ENCODE measurements at places on chromosomes 3 and 15.
A peak's percentile ranks its signal among the peaks of the same experiment; 100 is the strongest.

DNA sequence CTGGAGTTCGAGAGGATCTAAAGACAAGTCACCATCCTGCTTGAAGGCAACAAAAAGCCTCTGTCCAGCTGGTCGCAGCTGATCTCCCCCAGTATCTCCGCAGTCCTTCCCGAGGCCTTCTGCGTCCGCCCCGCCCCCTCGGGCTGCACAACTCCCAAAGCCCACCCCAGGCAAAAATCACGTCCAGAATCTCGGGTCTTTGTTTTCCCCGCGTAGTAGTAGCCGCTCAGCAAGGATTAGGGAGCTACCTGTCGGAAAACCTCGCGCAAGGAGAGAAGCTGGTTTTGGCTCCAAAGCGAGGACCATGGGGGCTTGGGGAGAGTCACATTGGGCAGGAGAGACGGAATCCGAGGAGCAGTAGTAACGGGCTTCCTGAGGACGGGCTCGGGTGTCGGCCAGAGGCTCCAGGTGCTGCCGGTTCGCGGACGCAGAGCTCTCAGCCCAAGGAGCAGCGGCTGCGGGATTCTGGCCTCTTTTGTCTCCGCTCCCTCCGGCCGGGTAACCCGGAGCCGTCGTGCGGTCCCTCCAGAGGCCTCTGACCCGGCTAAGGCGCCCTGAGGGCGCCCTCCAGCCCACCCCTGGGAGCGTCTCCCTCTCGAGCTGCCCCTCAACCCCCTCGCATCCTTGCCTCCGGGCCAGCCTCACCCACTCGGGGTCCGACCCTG, 401 bp downstream of the ZSCAN29 start:
- no peak for DNase-seq

GRCh38 chr3:150747886-150748683, 14.9 kb downstream of the SIAH2 start:
- DNase-seq, result peak; percentile 29

GRCh38 chr3:53258600-53259426, 3.0 kb upstream of the TKT start:
- DNase-seq, result no peak

DNA sequence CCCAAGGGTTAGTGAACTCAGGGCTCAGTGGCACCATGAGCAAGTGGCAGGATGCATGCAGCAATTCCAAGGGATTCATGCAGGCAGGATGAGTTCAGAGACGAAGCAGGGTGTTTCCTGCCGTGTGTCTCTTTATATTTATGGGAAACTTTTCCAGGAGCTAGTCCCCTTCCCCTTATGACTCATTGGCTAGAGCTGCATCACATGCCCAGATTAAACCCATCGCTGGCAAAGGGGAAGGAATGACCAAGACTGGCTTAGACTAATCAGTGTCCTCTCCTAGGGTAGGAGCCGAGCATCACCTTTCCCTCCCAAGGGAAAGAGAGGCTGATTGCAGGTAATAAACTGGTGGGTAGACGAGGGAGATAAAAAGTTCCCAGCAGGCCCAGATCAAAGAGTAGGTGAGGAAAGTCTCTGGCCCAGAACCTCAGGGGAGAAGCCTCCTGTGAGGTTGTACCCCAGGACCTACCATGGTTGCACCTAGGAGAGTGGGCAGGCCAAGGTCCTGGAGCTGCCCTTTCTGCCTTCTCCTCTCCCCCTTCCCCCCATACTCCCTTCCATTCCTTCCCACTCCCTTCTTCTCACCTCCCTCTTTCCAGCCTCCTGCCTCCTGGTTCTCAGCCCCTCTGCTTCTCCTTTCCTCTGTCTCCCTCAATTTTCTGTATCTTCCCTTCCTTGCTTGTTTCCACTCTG, 67.8 kb upstream of the ITGA11 start:
- no peak for DNase-seq

- no peak for DNase-seq
These were observed 253.2 kb downstream of the NR2F2 start for GRCh38 chr15:96583671-96584070.

DNA sequence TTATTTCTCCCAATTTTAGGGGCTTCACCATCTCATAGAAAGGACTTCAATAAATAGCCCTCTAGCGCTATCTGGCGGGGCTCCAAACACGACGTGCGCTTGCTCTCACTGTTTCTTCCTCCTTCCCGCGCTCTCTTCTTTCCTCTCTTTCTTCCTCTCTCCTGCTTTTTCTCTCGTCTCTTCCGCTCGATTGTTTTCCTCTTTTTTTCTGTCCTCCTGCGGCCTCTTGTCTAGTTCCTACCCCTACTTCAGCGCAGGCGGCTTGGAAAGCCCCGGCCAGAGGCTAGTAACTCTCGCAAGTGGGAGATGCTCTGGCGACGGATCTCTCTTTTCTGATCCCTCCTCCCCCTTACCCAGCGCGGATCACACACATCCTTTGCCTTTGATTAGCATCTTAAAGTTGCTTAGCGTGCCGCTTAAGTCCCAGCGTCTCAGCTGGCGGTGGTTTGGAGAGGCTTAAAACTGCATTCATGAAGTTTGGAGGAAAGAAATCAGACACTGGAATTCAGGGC, 6.2 kb upstream of the MEIS2 start:
- DNase-seq, result no peak

- peak; percentile 45 for DNase-seq
These were observed 130.2 kb downstream of the CHSY1 start for GRCh38 chr15:101121511-101122090.

GRCh38 chr3:56874269-56874668, 72.5 kb upstream of the ARHGEF3 start:
- no peak for DNase-seq

DNA sequence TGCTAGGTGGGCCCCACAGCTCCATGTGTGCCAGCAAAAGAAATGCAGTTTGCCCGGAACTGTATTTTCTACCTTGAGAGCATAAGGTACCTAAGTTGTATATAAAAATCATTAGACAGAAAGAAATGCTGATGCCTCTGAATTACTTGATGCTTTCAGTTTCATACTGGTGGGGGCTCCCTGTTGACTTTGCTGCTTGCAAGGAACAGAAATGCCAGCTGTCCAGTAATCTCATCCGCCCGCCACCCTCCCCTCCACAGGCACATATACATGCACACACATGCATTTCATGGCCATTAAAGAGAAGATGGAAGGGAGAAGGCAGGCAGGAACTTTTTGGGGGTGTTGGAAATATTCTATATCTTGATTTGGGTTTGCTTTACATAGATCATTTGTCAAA, 38.4 kb downstream of the LIMD1 start:
- no peak for DNase-seq

- DNase-seq, result no peak
These were observed 21.6 kb upstream of the TIGIT start for GRCh38 chr3:114272271-114272670.

GRCh38 chr15:59174151-59174834, 32.4 kb upstream of the LDHAL6B start:
- no peak for DNase-seq

DNA sequence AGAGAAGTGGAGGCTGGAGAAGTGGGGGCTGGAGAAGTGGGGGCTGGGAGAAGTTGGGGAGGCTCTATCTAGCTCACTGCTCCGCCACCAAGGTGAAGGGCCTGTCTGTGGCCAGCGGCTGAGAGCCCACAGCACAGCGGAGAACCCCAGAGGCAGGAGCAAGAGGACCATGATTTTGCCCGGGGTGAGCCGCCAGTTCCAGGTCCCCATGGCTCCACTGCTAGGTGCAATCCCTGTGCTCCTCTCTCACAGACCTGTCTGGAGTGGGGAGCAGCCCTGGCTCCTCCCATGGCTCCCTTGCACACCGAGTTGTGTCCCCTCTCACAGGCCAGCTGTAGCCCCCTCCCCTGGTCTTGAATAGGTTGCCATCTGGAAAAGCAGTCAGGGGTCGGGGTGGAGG, 4.7 kb upstream of the NRROS start:
- no peak for DNase-seq

GRCh38 chr3:157240408-157240807, 80.5 kb upstream of the CCNL1 start:
- no peak for DNase-seq

DNA sequence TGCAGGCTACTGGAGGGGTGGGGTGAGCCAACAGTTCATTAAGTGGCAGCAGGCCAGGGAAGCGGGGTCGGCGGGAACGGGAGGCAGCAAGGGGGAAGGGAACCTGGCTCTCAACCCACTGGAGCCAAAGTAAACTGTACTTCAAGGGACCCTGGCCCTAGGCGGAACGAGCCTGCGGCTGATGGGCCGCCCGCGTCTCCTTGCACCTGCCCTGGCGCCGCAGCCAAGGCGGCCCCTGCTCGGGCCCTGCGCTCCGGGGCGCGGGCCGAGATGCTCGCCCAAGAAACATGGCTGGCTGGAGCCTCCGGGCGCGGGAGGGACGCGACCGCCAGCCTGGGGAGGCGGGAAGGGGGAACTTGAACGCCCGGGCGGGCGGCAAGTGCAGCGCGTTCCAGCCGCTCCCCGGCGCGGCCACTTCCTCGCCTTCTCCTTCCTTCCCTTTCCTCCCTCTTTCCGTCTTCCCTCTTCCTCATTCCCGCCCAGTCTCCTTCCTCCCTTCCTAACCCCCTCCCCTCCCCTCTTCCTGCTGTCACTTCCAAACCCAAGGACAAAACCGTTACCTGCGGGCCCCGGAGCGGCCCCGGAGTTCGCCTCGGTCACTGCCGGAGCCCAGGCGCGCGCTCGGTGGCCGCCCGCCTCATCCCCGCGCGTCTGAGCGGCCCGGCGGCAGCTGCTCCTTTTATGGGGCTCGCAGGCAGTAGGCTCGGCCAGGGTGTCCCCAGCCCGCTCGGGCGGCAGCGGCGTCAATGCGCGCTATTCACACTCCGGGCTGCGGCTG, 489.7 kb downstream of the MAGI1 start:
- no peak for DNase-seq

- DNase-seq, result no peak
These were observed 237.7 kb downstream of the AGBL1 start for GRCh38 chr15:86317384-86317740.

DNA sequence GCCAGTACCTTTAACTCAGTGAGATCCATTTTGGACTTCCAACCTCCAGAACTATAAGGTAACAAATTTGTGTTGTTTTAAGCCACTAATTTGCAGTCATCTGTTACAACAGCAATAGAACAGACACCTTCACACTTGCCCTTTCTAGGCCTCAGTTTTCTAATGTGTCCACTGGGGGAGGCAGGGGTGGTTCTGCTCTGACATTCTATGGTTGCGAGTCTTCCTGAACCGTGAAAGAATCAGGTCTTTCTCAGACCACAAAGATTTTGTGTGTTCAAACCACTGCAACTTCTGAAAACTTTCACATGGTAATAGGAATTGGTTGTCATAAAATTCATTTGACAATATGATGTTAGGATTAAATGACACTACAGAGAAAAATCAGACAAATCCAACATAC, 26.8 kb upstream of the CSTA start:
- no peak for DNase-seq

DNA sequence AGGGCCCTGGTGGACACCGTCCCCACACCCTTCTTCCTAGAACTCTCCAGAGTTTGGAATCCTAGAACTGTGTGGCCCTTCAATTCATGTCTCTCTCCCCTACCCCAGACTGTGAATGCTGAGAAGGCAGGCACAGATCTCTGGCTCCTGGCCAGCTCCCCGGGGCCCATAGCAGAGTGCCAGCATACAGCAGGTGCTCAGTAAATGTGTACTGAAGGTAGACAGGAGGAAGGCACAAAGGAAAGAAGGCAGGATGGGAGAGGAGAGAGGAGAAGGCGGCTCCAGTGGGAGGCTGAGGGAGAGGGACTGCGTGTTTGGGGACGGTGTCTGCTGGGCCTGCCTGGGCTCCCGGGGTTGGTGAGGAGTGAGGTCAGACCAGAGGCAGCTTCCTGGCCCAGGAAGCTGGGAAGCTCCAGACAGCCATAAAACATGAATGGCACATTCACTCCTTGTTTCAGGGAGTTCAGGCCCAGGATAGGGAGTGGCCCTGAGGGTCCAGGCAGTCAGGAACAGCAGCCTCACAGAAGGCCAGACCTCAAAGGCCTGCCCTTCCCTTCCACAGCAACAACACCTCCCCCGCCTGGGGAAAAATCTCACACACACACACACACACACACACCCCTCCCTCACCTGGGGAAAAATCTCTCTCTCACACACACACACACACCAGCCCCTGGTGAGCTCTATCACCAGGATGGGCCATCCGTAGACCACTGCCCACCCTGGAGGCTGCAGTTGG, 137.1 kb upstream of the PRR20G start:
- no peak for DNase-seq

DNA sequence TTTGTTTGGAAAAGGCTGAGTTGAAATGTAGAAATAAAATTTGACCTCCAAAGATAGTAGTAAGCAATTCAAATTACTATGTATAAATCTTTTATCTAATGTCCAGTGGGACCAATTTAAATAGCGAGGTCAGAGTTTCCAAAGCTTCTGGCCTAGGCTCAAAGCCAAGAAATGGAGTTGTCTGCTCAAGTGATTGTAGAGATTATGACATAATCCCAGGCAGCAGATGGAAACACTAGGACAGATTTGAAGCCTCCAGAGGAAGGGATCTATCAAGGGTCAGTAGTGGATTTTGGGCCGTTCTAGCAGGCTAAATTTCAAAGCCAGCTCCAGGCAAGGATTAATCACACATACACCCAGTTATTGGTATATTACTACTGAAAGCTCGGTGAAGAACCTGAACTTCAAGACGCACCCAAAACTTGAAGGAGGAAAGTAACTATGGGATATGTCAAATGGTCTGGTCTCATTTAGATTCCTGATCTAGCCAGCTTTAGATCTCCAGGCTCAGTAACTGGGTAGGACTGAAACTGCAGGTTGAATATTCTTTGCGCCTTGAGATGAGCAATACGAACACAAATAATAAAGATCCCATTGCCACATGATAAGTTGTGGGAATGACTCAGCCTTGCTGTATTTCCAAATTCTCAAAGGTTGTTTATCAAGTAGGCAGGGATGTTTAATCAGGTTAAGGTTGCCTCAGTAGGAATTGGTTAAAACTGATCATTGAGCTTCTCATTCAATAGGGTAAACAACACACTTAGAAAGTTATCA, 30.9 kb upstream of the ARRDC4 start:
- DNase-seq, result no peak

- DNase-seq, result peak; percentile 46
These were observed 46.9 kb downstream of the NFKBIZ start for GRCh38 chr3:101896083-101896757.

GRCh38 chr3:12840591-12841148, 695 bp downstream of the RPL32 start:
- DNase-seq, result peak; percentile 35

GRCh38 chr3:66068255-66068654, 29.5 kb upstream of the MAGI1 start:
- no peak for DNase-seq

DNA sequence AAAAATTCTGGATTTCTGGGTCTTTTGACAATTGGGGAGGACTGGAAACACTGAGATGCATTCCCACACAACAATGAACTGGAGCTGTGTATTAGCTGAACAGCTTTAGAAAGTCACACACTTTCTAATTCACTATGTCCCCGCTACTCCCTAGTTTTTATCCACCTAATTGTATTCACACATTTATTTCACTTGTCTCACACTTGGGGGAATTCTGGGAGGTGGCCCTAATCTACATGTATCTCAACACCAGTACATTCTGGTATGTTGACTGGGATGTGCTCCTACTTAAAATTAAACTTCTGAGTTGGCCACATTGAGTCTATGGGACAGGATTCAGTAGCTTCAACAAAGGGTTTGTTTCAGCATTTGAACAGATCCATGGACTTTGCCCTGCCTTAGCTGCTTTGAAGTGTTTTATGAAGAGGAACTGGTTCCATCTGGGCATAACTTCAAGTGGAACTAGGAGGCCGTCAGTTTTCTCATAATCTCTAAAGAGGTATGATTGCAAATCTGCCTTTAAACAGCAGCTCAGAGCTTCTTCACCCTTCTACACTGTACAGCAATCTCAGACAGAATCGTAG, 106.5 kb upstream of the CMC1 start:
- no peak for DNase-seq

Data from trophoblast cell (in vitro differentiated cells and primary cell).